Hematopoietic multipotent progenitor cell treated with erythropoietin and hydrocortisone succinate and interleukin-3 and kit ligand, for 17 days (in vitro differentiated cells): ENCODE measurements at places on chromosomes 11 and 22.

DNA sequence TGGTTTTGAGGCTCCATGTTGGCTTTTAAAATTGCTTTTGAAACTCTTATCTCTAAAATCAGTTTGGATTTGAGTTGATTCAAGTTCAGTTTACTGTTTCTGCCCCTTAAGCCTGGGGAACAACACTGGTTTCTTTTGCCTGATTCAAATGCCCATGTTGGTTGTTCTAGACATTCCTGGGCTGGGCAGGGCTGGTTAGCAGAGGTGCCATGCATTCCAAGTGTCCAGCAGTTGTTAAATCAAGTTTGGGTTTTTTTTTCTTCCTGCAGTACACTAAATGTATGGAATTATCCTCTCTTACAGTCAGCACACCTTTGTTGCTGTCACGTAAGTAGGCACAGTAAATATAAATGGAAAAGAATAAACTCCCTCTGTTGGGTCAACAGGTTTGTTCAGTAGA lies 67.2 kb upstream of the MTMR2 start:
- no peak for DNase-seq

GRCh38 chr11:113147249-113147648 lies 167.1 kb upstream of the TTC12 start:
- DNase-seq = no peak

DNA sequence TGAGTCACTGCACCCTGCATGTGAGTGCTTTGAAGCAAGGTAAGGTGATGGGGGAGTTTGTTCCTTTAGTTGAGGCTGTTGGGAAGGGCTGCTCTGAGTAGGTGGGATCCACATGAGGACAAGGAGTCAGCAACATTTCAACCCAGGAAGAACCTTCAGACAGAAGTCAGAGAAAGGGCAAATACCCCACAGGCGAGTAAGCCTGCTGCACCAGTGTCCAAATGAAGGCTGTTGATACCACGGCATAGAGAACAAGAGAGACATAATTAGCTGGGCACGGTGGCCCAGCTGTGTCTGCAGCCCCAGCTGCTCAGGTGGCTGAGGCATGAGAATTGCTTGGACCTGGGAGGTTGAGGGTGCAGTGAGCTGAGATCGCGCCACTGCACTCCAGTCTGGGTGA lies 54.3 kb upstream of the CLMP start:
- no peak for DNase-seq

DNA sequence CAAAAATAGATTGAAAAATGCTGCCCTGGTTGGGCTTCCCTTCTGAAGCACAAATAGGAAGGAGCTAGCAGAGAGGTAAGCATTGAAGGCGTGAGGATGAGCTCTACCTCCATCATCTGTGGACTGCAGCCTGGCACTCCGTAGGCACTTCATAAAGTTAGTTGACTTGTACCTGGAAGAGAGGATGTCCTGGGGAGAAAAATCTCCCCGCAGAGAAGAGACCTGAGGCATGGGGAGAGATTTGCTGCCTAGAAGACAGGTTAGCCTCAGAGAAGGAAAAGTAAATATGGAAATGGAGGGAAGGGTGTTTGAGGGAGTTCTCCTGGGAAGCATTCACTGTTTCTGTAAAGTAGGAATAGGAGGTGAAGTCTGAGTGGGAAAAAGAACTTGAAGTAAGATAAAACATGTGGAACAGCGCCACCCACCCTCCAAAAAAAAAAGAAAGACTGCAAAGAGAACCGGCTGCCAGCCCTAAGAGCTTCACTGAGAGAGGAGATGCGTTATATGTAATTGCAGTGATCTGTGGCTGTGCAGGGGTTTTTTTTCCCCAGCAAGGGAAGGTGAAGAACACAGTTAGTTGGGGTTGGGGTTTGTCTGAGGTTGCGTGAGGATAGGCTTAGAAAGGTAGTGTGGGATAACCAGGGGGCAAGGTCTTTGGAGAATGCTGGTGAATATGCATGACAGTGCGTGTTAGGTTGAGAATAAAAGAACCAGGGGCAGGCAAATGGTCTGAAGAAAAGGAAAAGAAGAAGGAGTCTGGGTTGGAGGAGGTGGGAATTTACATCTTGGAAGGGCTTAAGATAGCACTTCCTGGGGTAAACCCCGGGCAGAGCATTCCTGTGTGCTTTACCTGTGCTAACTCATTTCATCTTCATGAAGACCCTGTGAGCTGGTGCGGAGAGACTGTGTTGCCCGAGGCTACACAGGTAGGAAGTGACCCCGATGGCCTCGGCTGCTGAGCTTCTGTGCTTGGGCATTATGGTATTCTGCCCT lies 16.0 kb downstream of the TNRC6B start:
- peak; percentile 72 for DNase-seq

GRCh38 chr11:23151819-23152218 lies 291.5 kb upstream of the CCDC179 start:
- no peak for DNase-seq

GRCh38 chr11:103652013-103652412 lies 384.4 kb upstream of the DDI1 start:
- DNase-seq = no peak

GRCh38 chr22:36194971-36195370 lies 6.6 kb downstream of the APOL4 start:
- DNase-seq = peak; percentile 42

DNA sequence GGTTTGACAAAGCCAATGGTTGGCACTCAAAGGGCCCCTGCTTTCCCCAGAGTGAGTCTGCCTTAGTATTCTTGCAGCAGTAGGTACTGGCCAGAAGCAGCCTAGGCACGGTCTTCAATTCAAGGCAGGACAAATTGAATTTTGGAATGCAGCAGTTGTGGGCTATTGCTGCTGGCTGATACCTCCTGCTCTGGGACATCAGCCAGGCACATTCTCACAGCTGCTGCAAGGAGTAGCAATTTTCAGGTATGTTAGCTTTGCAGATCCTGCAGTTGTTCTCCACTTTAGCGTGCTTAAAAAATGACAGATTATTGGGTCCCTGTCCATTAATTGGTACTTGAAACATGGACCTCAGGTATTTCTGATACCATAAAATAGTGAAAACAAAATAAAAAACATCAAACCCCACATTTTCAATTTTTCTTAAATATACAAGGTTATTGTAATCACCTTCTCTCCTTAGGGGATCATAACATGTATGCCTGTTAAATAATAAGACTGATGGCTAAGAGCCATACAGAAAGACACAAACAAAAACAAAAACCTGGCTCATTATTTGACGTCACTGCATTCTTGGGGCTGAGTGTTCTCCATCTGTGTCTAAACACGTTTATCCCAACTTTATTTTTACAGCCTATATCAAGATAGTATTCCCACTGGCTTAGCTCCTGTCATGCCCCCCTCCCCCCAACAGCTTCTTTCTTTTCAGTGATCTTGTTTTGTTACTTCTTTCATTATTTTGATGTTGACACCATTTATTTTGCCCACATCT lies 85.1 kb upstream of the CARD18 start:
- no peak for DNase-seq

DNA sequence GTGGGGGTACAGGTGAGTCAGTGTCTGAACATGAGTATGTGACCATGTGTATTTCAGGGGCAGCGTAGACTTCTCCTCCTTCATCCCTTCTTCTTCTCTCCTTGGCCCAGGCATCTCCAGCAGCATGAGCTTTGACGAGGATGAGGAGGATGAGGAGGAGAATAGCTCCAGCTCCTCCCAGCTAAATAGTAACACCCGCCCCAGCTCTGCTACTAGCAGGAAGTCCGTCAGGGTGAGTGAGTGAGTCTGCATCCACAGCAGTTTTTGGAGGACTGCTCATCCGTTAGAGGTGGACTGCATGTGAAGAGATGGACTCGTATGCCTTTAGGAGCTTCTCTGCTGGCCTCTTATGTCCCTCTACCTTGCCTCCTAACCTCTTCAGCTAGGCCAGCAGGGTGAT lies 15.6 kb downstream of the TUB start:
- DNase-seq = no peak

- no peak for DNase-seq
Observed at GRCh38 chr11:6598555-6598954, 4.9 kb downstream of the RRP8 start.

DNA sequence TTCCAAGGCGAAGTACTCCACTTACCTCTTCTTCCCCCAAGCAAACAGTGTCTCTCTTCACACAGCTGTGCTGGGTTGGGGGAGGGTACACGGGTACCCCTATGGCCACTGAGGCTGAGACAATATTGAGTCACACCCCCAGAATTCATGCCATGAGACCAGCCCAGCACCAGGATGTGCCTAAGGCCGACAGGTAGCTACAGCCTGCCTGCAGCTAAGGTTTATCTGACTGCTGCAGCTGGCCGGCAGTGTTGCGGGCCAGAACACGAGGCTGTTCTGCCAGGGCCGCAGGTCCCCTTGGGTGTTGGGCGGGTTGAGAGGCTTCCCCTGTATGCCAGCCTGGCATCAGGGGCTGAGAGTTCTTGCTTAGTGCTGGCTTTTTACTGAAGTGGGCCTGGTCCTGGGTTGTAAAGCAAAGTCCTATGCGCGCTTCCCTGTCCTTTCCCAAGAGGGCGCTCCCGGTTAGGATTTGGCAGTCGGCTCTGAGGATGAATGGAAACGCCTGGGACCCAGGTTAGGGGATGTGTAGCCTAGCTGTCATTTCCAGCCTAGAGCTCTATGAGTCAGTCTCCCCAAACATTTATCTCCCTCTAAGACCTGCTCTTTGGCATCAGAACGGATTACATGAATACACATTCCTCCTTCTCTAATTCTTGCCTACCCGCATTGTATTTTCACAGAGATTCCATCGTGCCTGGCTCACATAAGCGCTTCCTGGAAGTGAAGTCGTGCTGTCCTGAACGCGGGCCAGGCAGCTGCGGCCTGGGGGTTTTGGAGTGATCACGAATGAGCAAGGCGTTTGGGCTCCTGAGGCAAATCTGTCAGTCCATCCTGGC lies 7.1 kb downstream of the USP18 start:
- DNase-seq = peak; percentile 11

DNA sequence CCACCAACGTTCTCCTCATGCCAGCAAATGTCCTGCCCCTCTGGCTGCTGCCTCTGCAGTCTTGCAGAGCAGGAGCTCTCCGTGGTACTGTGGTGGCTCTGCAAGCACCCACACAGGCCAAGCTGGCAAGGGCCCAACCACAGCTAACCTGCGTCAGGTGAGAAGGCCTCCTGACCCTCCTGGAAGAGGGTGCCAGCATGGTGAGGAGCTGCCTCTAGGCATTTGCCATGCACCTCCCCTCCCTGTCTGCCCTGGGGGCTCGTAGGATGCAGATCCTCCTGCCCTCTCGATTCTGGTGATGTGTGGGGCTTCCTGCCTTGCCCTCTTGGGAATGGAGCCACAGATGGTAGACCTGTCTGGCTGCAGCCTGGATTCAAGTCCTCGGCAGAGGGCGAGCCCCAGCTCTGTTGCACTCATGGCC lies 1408.8 kb downstream of the TBC1D22A start:
- no peak for DNase-seq

- no peak for DNase-seq
Observed at GRCh38 chr11:10925149-10925926, 67.5 kb upstream of the ZBED5 start.

GRCh38 chr22:39727541-39727940 lies 157.0 kb downstream of the CACNA1I start:
- DNase-seq = no peak

GRCh38 chr11:73389916-73390315 lies 13.7 kb downstream of the RELT start:
- no peak for DNase-seq

- no peak for DNase-seq
Observed at GRCh38 chr11:122348659-122349409, 232.8 kb upstream of the BLID start.

DNA sequence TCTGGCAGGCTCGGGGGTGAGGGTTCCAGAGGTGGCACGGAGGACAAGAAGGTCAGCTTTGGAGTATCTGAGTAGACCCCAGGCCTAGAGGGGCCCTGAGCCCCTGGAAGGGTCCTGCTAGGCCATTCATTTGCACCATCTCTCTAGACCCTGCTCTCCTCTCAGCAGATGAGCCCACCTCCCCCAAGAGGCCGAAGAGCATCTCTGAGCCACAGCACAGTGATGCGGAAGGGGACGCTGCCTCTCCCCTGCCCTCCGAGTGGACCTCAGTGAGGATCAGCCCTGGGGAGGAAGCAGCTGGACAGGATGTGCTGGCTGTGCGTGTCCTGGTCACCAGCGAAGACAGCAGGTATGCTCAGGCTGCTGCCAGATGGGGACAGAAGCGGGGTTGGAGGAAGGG lies 101.6 kb upstream of the PARVA start:
- DNase-seq = no peak

- no peak for DNase-seq
Observed at GRCh38 chr22:42726811-42727210, 6.1 kb upstream of the A4GALT start.

DNA sequence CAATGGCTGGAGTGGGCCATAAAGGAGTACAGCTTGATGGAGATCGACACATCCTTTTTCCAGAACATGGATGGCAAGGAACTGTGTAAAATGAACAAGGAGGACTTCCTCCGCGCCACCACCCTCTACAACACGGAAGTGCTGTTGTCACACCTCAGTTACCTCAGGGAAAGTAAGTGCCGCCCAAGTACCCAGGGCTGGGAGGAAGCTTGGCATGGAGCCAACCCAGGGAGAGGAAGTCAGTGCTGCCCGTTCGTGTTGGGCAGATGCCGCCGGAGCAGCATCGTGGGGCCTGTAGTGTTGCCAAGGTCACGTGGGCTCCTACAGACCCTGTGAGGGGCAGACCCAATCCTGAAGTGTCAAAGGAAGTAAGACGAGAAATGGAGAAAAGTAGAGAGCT lies 78.9 kb downstream of the FLI1 start:
- no peak for DNase-seq

DNA sequence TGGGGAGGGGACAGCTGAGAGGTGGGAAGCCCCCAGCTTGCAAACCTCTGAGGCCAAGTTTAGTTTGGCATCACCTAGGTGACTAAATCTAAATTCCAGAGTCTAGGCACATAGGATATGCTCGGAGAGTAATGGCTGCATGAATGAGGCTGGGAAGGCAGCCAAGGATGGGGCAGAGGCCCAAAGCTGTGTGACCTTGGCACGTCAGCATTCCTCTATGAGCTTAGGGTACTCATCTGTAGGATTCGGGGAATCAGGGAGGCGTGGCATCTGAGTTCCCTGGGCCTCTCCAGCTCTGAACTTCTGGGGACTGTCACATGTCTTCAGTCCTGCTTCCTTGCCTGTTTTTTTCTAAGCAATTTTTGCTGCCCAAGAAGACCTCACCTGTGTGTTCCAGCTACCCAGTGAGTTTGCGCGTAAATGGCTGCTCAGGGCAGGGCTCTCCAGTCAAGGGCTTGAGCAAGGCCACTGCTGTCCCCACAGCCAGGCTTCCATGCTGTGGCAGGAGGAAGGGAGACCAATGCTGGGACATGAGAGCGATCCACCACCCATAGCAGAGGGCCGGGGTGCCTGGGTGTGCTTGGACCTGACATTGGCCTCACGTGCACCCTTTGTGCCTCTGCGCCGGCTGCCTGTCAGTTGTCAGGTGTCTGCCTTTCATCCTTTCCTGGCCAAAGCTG lies 13.9 kb downstream of the DAGLA start:
- DNase-seq = no peak

DNA sequence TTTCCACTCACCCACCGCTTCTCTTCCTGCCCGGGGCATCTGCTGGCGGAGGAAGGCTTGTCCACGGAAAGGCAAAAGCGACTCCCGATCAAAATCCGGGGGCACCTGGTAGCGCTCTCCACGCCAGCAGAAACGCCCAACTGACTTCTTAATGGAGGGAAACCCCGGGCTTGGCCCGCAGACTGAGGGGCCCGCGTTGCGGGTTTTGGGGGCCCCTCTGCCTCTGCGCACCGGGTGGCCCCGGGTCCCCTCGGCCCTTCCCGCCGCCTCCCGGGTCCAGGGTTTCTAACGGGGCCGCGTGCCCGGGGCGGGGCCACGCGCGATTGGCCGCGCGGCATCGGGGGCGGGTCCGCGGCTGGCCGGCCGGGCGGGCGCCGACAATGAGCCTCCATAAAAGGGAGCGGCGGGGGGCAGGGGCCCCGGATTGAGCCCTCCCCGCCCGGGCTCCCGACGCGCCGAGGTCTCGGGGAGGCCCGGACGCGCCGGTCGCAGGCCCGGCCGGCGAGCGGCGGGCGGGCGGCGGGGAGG lies at the start of gene SPINDOC:
Gene SPINDOC, plus strand, starts transcription at position 422 of the 528 bp plus-strand sequence. CDS start 231 bp downstream, outside the sequence.
- DNase-seq = no peak
